Activated naive CD4-positive, alpha-beta T cell (primary cell): ENCODE measurements at places on chromosomes 2 and 18.

DNA sequence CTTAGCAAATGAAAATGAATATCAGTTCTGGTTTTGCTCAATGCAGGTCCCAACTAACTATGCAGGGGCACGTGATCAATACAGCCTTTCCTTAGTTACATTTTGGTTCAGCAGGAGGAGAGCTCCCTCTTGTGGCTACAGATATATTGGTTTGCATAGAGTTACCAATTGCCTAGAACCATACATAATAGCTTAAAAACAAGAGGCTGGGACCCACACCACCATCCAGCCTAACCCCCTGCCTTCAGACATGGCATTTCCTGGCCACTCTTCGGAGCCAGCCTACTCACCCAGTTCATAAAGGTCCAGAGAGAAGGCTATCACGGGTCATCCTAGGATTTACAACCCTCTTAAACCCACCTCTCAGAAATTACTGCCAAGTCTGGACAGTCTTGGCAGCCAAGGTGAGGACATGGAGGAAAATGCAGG lies 10.5 kb downstream of the CCDC93 start:
- DNase-seq = no peak

DNA sequence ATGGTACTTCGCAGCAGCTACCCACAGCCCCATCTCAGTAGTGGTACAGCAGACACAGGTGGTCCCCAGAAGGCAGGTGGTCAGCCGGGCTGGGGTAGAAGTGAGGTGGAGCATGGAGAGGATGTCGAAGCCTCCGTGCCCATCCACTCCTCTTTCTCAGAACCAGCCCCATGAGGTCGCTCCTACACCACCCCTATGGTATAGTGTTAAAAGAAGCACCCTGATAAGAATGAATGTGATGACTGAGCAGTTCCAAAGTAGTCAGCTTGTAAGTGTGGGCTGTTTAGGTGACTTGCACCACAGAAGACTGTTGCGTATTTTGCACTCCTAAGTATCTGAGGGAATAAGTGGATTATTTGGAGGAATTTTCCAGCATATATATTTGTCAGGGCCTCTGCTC lies 111.3 kb downstream of the WDSUB1 start:
- DNase-seq = no peak

DNA sequence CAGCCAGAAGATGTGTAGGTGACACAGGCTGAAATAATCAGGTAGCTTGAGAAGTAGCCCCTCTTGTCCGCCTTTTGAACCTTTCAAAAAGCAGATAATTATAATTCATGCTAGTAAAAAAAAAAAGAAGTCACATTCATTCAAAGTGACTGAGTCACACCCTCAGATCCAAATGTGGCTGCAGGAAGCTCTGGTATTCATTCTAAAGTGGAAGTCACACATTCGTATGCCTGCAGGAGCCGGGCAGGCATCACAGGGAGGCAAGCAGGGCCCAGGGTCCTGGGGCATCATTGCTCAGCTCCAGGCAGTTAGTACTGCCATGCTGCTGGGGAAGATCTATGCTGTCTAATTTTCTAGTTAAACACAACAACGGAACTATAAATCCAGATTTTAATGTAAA lies 21.7 kb upstream of the RAB11FIP5 start:
- DNase-seq = no peak

GRCh38 chr18:60191926-60192325 lies 180.6 kb downstream of the MC4R start:
- DNase-seq = no peak

- DNase-seq = no peak
Measured at GRCh38 chr2:109356324-109357035, 227.5 kb downstream of the SH3RF3 start.

DNA sequence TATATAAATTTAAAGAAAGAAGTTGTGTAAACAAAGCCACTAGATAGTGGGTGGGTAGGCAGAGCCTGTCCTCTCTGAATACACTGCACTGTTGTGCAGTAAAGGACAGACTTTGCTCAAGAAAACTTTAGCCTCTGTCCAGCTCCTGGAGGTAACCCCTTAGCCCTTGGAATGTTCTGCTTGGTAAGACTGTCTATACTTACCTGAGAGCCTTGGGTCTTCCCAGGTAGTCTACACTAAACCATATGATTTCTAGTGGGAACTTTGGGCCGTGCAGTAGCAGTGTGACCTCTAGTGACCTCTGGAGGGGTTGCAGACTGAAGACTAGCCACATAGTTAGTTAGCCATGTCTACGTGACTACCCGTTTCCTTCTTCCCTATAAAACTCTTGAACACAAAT lies 678.3 kb upstream of the NRXN1 start:
- DNase-seq = no peak

DNA sequence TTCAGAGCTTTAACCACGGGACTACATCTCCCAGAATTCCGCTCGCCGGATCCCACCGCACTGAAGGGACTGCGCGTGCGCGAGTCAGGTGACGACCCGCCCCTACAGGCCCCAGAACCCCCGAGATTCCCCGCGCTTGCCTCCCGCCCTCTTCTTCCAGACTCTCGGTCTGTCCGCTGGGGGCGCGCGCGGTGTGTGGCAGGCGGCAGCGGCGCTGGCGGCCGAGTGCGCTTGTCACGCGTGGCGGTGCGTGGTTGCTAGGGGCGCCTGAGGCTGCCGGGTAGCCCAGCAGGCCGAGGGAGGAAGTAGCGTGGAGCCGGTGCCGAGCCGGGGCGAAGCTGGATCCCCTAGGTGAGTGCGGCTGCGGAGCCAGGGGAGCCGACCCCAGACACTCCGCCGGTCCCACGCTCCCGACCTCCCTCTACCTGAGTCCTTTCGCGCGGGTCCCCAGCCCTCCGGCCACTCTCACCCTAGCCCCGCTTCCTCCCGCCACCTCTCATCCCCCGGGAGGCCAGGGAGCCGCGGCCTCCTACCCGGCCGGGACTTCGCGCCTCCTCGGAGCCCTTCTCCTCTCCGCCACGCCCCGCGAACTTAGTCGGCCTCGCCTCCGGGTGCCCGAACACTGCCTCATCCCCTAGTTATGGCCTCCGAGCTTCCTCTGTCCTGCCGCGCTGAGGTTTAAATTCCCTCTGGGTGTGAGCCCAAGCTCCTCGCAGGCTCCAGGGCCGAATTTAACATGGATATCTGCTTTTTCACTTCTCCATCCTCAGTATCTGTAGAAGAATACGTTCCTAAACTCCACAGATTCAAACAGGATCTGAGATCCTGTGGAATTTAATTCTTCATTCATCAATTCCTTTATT lies at the start of gene TTLL4:
Gene TTLL4, plus strand, starts transcription at position 149 of the 863 bp plus-strand sequence. CDS start 26,842 bp downstream, outside the sequence.
- peak; percentile 97 for DNase-seq

DNA sequence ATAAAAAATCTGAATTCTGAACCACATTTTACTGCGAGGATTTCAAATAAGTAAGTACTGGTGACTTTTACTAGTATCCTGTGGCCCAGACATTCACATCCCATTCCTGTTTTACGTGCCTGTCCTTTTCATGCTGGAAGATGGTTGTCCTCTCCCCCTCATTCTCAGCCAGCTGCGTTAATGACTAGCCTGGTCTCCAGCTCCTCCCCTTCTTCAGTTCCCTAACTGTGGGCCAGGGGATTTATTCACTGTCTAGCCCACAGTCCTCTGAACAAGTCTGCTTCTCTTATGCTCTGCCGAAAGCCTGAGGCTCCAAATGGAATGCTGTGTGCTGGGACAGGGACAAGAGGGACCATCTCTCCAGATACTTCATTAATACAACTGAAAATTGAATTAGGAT lies 373.9 kb downstream of the PTPRM start:
- DNase-seq = no peak

DNA sequence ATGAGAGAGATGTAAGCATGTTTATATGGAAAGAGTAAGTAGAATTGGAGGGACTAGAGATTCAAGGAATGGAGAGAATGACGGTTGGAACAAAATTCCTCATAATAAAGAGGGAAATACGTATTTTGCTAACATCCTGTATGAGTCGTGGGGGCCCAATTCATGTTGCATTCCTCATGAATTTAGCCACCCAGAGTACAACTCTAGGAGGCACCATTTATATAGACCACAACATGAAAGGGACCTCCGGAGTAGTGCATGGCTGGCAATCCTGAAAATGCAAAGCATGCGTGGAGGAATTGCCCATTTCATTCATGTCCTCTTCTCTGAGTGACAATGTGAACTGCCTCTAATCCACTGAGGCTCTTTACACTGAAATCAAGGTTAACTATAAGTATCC lies 168.2 kb downstream of the ZEB2 start:
- DNase-seq = no peak

GRCh38 chr2:40332191-40332826 lies 119.6 kb downstream of the SLC8A1 start:
- DNase-seq = no peak
